Stimulated activated CD4-positive, alpha-beta T cell treated with anti-CD3 and anti-CD28 coated beads, Interleukin-12 subunit alpha, Interleukin-12 subunit beta, amount 100 ng/mL, for 48 hours (primary cell): ENCODE measurements at places on chromosomes 7 and 10.

- DNase-seq = peak; percentile 38
Measured at GRCh38 chr10:451021-451471, 238.4 kb downstream of the DIP2C start.

DNA sequence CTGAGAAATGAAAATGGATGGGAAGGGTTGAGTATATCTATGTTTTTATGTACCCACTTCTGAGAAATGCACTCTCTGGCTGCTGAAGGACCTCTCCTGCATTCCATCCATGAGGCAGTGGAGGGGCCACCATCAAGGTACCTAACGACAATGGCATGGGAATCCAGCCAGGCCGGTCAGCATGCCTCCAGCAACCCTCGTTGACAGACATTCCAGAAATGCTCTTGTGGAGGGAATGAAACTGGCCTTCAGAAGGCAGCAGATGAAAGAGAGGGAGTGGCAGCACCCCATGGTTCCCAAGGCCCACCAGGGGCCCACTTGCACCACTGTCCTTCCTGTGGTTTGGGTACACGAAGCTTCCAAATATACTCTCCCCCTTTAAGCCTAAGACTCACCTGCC, 269.0 kb downstream of the ARHGAP12 start:
- DNase-seq = no peak

- DNase-seq = no peak
Measured at GRCh38 chr7:48090095-48090805, 1.2 kb downstream of the UPP1 start.

DNA sequence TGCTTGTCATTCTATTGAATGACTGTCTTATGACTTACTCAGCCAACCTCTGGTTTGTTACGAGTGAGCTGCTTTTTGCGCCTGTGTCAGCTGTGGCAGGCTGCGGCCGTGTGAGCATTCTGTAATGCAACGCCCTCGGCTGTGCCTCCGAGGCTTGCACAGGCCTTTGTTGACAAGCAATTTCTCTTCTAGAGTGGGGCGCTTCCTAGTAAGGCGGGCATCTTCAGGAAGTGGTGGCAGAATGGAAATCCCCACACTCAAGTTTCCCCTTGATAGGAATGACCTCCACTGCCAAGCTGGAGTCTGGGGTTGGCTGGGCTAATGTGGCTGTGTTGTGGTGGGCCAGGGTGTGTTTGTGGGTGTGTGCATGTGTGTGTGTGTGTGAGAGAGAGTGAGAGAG, 20.2 kb upstream of the TMEM178B start:
- peak; percentile 22 for DNase-seq

DNA sequence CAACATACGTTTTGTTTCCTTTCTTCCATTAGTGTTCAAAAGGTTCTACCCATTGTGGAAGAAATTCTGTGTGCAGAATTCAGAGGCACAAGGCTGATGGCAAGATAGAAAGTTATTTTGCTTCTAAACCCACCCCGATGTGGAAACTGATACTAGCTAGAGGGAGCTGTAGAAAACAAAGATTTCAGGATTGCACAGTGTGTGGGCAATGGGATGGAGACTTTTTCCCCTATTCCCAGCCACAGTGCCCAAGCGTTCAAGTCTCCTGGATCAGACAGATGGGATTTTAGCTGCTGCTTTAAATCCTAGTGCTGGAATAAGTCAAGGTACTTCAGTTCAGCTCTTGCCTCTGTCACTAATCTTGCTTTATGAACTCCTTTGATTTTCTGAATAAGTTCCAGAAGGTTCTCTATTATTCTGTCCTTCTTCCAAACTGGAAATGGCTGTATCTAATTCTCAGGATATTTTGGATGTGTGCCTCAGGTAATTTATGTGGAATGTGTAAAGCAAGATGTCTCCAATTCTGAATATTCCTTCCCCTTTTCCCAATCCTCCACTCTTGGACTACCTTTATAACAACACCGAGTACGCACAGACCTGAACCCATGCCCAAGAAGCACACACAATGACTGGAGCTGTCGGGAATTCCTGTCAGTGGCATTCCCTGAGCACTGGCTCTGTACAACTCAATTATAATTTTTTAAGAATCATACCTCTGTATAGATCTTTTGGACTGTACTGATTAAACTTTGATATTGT, 473.0 kb downstream of the PLXDC2 start:
- DNase-seq = no peak

DNA sequence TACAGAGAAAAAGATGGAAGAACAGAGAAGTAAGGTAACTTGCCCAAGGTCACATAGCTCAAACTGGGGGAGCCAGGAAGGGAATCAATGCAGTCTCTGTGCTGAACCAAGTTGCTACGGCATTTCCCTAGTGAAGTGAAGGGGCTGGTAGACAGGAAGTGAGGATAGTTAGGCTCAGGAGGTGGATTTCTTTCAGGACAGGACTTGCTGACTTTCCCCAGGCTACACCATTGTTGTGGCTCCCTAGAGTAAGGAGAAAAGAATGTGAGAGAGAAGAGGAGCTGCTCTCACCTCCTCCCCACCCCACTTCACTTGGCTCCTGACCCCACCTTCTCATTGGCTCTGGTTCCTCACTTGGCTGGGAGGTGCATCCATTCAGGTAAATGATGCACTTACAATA, 316.9 kb downstream of the INHBA start:
- DNase-seq = no peak

GRCh38 chr7:119936836-119937235, 336.1 kb upstream of the KCND2 start:
- DNase-seq = no peak

GRCh38 chr7:18706670-18707069, 211.1 kb downstream of the HDAC9 start:
- no peak for DNase-seq

DNA sequence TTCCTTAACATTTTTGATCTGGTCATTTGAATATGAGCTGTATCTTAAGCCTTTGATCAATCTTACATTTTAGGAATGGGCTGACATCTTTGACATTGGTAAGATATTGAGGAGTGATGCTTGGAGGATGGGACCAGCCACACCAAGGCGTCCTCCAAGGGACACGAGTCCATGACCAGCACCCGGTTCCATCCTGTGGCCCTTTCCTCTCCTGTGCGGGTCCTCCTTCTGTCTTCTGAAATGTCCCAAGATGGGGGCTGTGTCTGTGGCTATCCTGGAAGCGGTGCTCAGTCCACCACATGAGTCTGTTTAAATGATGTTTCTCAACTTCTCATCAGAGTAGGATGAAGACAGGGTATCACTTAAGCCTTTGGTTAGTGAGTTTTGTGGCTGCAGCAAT, 67.3 kb upstream of the SHH start:
- no peak for DNase-seq

GRCh38 chr7:50450590-50451032, 461 bp upstream of the FIGNL1 start:
- peak; percentile 11 for DNase-seq

GRCh38 chr7:152330827-152331226, 105.0 kb downstream of the KMT2C start:
- no peak for DNase-seq

GRCh38 chr10:101550965-101551364, 37.1 kb downstream of the POLL start:
- no peak for DNase-seq

- no peak for DNase-seq
Measured at GRCh38 chr10:132523561-132524442, 13.8 kb upstream of the INPP5A start.

DNA sequence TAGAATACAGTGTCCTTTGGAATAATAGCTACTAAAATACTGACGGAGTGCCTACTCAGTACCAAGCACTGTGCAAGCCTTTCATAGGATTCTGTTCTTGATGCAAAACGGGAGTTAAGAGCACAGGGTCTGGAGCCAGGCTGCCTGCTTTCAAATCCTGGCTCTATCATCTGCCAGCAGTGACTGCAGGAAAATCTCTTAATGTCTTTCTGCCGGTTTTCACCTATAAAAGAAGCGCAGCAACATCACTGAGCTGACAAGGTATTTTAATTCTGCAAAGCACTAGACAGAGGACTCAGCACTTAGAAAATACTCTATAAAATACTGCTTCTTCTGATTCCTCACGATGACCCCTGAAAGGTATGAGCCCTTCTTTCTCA, 659 bp downstream of the FIGNL1 start:
- no peak for DNase-seq

DNA sequence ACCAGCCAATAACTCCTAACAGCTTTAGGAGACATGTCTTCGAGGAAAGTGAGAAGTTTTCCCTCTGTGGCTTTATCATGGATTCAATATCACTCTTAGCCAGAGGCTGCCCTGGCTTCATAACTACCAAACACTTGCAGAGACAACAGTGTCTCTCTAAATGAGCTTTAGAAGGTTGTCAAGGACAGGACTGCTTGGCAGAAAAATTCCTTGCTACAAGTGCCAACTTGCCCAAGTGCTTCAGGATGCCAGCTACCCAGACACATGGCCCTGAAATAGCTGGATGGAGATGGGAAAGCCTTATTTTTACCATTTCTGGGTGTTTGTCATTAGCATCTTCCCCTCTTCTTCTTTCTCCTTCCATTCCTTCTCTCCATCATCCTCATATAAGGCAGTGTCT, 137.1 kb upstream of the MDFIC start:
- no peak for DNase-seq

- DNase-seq = no peak
Measured at GRCh38 chr7:54878339-54878738, 119.3 kb upstream of the SEC61G start.

- DNase-seq = no peak
Measured at GRCh38 chr10:55629793-55630490, 731.1 kb downstream of the ZWINT start.

- no peak for DNase-seq
Measured at GRCh38 chr10:102299873-102300272, 54.5 kb downstream of the GBF1 start.

- no peak for DNase-seq
Measured at GRCh38 chr10:20247454-20247853, 431.2 kb downstream of the PLXDC2 start.

DNA sequence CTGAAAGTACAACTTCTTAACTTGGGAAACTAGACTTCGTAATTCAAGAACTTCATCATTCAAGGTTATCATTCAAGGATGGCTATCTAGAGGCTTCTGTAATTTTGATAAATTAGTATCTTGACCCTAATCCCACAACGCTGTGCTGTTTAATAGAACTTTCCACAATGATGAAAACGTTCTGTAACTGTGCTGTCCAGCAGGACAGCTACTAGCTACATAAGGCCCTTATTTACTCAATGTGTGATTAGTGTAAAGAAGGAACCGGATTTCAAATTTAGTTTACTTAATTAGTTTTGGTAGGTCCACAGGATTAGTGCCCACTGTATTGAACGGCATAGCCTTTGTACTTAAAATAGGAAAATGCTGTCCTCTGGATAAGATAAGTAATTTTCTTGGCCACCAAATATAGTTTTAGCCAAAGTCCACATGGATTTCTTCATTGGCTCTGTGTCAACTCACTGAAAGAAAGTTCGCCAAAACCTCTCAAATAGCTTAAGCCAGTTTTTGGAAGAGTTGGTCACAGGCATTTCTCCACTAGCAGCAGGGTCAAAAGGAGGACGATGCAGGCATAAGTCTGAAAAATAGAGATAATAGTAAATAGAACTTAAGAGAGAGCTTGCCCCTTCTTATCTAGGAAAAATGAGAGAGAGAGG, 17.3 kb downstream of the DGKI start:
- no peak for DNase-seq

DNA sequence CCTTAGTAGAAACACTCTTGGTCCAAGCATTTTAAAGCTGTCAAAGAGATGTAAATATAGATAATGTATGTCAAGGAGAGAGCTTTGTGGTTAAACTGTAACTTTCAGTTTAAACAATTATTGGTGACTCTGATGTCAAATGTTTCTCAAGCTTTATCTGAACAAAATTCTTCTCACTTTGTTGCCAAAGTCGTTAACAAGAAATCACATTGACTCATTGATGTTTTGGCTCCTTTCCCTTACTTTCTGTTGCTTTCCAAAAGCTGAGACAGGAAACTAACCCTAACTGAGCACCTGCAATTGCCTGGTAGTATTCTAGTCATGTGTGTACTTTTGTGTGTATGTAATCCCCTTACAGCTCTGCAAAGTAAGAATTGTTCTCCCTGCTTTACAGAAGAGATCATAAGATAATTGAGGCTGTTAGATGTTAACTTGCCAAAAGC, 108.5 kb downstream of the CFTR start:
- DNase-seq = no peak

DNA sequence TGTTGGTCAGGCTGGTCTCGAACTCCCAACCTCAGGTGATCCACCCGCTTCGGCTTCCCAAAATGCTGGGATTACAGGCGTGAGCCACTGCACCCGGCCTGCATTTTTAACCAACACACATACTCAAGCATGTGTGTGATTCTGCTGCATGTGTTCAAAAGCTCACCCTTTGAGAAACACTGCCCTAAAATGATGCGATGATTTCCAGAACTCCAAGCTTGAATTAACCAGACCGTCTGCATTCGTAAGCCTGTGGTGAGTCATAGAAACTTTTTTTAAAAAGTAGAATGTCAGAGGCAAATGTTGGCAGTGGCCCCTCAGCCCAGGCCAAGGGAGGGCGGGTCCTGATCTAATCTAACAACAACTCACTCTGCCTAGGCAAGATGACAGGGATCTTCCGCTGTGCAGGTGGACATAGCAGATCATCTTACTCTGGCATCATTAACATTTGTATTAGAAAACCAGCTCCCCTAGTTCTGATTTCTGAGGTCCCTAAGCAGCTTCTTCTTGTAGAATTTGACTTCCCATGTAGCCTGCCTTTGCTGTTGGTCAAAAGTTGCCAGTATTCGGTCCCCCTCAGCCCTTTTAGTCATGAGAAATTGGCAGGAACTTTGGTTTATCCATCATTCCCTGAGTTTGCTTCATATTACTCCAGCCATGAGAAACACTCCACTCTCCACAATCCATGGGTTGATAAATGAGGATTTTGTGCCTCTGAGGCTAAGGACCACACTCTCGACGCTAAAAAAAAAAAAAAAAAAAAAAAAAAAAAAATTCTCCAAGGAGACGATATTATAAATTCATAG, 190.4 kb downstream of the SKIDA1 start:
- no peak for DNase-seq

- DNase-seq = no peak
Measured at GRCh38 chr7:30062587-30062986, 34.4 kb downstream of the PLEKHA8 start.

DNA sequence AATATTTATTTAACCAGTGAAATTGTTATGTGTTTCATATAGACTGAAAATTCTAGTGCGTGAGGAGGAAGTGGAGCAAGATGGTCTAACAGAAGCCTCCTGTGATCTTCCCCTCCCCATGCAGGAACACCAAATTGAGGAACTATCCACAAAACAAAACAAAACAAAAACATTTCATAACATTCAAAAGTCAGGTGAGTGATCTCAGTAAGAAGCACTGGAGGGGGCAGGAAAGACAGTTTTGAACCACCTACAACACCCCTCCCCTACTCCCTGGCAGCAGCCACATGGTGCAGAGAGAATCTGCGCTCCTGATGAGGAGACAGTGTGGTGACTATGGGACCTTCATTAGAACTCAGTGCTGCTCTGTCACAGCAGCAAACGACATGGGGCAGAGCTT, 221.9 kb upstream of the SEMA3C start:
- DNase-seq = no peak
